ENCODE measurements at places on chromosomes 12 and 14.

GRCh38 chr12:2826721-2827515 is 7.9 kb downstream of the NRIP2 start:
- H3K4me3 ChIP-seq, result no peak overlapping the region
- no peaks in the 10 kb centered on the region for H3K27me3 ChIP-seq
- no peak overlapping the region for H3K27ac ChIP-seq

DNA sequence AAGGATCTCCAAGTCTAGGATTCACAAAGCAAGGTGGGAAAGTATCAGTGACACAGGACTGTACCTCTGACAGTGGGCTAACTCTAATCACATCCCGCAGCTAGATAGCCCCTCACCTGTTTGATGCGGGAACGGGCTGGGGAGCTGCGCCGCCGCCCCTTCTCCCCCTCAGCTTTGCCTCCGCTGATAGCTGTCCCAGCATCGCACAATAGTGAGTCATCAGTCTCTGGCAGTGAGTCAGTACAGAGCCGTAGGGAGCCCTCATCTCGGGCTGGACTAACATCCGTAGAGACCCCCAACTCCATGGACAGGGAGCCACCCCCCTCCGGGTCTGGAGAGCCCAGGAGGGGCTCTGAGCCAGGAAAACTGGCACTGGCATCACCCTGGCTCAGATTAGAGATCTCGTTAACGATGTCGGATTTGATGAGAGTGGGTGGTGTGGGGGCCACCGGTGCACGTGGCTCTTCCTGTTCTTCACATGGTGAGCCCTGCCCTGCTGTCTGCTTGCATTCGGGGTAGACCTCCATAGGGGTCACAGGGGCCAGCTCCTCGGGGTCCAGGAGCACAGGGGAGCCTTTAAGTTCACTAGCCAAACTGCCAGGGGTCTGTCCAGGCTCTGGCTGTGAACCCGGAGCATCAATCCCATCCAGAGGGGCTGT is 10.9 kb downstream of the KMT2D start:
- H3K4me1 ChIP-seq, result peaks cover under 1% of the 10 kb centered on the region
- DNase-seq, result no peak
- H3K27ac ChIP-seq, result no peak overlapping the region
- H3K27me3 ChIP-seq, result no peaks in the 10 kb centered on the region
- peaks cover 6% of the 10 kb centered on the region for H3K36me3 ChIP-seq

DNA sequence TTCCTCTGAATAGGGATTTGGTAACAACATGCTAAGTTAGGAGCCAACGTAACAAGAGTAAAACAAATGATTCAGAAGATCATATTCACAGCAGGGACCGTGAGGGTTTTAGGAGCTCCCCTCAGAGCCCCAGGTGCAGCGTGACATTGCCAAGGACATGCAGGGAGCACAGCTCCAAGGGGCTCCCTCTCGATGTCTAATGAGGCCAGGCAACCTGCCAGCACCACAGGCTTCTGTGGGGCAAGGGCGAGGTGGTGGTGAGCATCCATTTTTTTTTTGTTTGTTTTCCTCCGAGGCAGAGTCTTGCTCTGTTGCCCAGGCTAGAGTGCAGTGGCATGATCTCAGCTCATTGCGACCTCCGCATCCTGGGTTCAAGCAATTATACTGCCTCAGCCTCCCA is 95.1 kb upstream of the PTPRB start:
- no peak overlapping the region for H3K4me3 ChIP-seq
- H3K27ac ChIP-seq, result no peak overlapping the region
- no peaks in the 10 kb centered on the region for H3K36me3 ChIP-seq

GRCh38 chr12:117155278-117156060 is 34.8 kb downstream of the FBXO21 start:
- H3K27ac ChIP-seq, result no peak overlapping the region
- no peak for DNase-seq
- no peak overlapping the region for H3K4me3 ChIP-seq
- peaks cover 55% of the 10 kb centered on the region for H3K36me3 ChIP-seq
- H3K27me3 ChIP-seq, result no peaks in the 10 kb centered on the region

- H3K4me3 ChIP-seq, result peak overlapping the region; percentile 67
- H3K27me3 ChIP-seq, result peaks cover 2% of the 10 kb centered on the region
- peaks cover 13% of the 10 kb centered on the region for H3K4me1 ChIP-seq
- H3K27ac ChIP-seq, result peak overlapping the region; percentile 82
- no peak for DNase-seq
- no peaks in the 10 kb centered on the region for H3K36me3 ChIP-seq
These were observed 594 bp downstream of the TAMALIN start for GRCh38 chr12:52007158-52007921.

GRCh38 chr14:64522591-64523355 is 17.8 kb upstream of the HSPA2 start:
- peaks cover 21% of the 10 kb centered on the region for H3K36me3 ChIP-seq
- H3K4me3 ChIP-seq, result no peak overlapping the region
- H3K27me3 ChIP-seq, result no peaks in the 10 kb centered on the region
- peaks cover 40% of the 10 kb centered on the region for H3K4me1 ChIP-seq
- H3K27ac ChIP-seq, result no peak overlapping the region

DNA sequence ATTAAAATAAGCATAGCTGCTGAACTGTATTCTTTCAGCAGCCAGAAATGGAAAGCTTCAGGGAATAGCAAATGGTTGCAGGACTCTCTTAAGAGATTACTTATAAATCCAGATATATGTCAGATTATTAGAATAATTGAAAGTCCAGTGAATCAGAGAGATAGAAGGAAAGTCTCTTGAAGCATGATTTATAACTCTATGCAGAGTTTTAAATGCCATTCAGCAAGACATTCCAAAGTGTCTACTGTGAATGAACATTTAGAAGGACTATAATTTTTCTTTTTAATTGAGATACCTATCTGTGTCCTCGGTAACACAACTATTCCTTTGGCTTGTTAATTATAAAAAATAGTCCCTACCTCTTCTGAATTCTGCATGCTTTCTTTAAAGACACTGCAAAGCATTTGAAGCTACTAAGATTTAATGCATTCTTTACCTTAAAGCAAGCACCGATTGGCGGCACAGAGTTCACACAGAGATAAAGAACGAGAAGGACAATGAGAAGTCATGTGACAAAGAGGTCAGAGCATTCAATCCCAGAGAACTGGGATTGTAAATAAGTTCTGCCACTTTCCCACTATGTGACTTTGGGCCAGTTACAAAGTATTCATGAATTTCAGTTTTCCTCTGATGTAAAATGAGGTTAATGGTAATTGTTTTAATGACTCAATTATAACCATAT is 371.0 kb upstream of the ATP2B1 start:
- no peaks in the 10 kb centered on the region for H3K4me1 ChIP-seq
- no peaks in the 10 kb centered on the region for H3K27me3 ChIP-seq
- no peak overlapping the region for H3K4me3 ChIP-seq
- H3K27ac ChIP-seq, result no peak overlapping the region
- DNase-seq, result no peak
- no peaks in the 10 kb centered on the region for H3K36me3 ChIP-seq

DNA sequence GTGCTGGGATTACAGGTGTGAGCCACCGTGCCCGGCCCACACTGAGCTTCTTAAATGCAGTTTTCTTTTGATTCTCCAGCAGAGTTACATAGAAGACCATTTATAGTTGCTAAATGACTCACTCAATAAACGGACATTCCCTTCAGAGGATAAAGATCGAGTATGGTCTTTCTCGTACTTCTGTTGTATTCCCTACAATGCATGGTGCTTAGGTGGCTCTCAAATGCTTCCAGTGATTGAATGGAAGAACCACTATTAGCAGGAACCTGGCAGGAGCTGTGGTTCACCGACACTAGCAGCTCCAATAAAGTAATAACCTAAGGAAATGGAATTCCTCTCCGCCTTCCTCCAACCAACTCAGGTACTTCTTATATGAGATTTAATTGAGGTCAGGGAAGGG is 3.9 kb upstream of the GPRC5A start:
- peaks cover 9% of the 10 kb centered on the region for H3K27me3 ChIP-seq
- no peak overlapping the region for H3K4me3 ChIP-seq
- no peaks in the 10 kb centered on the region for H3K36me3 ChIP-seq
- no peak for DNase-seq

DNA sequence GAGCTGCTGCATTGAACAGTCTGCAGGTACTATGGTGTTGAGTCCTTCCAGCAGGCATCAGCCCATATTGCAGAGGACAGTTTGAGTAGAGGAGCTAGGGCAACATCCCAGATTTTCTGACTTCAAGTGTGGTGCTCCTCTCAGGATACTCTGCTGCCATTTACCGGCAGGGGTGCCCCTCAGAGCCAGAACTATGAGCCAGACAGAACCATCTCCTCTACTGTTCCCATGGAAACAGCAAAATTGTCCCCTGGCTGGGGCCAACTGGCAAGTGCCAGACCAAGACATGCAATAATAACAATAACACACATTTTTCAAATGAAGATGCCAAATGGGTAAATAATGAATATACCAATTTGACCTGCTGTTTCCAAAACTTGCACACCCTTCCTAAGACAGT is 102.9 kb downstream of the ADCK1 start:
- H3K4me1 ChIP-seq, result no peaks in the 10 kb centered on the region
- H3K27me3 ChIP-seq, result no peaks in the 10 kb centered on the region
- no peak overlapping the region for H3K4me3 ChIP-seq
- no peaks in the 10 kb centered on the region for H3K36me3 ChIP-seq
- no peak for DNase-seq
